ENCODE measurements at places on chromosomes 5 and 9.

- DNase-seq, result no peak
Observed at GRCh38 chr9:125743682-125744428, 3.3 kb upstream of the PBX3 start.

GRCh38 chr9:131494296-131494870 is 8.3 kb upstream of the POMT1 start:
- DNase-seq, result no peak

DNA sequence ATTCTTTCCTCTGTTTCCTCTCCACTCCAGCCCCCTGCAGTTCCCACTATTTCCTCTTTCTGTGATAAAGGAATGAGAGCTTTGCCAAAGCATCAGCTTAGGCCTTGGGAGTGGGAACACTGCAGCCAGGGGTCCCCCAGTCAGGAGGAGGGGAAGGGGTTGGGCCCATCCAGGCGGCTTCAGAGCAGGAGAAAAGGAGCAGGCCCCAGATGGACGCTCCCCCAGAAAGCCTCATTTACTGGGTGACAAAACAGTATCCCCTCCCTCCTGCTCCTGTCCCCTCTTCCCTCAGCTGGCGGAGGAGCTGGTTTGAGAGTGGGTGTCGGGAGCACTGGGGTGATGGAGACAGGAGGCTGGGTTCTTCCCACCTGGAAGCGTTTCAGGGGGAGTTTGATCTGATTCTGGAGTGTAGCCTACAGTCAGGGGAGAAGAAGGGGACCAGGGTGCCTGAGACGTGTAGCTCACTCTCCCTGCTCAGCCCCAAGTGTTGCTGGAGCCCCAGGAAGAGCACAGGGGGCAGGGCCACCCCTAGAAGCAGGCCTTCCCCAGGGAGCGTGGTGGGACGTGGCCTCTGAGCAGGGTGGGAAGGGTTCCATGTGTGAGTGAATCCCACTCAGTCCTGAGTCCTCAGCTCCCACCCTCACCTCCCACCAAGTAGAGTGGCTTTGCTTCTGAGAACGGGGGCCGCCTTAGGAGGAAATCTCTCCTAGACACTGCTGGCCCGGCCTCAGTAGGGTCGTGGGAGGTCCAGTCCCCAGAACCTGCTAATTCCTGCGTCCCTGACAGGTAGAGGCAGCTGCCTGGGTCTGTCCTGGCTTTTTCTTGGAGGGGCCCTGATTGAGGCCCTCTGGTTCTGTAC is 173.1 kb downstream of the CACNA1B start:
- no peak for DNase-seq

GRCh38 chr5:8399471-8399870 is 530.5 kb downstream of the MTRR start:
- no peak for DNase-seq

- no peak for DNase-seq
Observed at GRCh38 chr9:108109927-108110690, 620.5 kb upstream of the KLF4 start.

DNA sequence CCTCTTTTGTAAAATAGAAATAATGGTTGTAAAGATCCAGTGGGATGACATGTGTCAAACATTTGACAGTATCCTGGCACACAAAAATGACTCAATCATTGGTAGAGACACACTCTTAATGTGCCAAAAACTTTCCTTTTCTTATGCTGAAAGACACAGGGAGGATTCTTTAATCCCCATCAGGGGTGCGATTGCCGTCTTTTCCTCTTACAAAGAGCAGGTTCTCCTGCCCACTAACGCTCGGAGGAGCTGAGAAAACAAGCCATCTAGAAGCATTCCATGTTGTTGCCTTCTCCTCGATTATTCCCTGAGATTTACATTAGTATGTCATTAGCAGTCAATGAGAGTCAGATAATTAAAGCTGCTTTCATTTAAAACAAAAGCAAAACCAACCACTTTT is 342.6 kb upstream of the CCNH start:
- no peak for DNase-seq

GRCh38 chr9:79222483-79222882 is 349.3 kb upstream of the TLE4 start:
- no peak for DNase-seq

Measured in kidney capillary endothelial cell (primary cell).